ENCODE measurements at places on chromosomes 11 and 22.

DNA sequence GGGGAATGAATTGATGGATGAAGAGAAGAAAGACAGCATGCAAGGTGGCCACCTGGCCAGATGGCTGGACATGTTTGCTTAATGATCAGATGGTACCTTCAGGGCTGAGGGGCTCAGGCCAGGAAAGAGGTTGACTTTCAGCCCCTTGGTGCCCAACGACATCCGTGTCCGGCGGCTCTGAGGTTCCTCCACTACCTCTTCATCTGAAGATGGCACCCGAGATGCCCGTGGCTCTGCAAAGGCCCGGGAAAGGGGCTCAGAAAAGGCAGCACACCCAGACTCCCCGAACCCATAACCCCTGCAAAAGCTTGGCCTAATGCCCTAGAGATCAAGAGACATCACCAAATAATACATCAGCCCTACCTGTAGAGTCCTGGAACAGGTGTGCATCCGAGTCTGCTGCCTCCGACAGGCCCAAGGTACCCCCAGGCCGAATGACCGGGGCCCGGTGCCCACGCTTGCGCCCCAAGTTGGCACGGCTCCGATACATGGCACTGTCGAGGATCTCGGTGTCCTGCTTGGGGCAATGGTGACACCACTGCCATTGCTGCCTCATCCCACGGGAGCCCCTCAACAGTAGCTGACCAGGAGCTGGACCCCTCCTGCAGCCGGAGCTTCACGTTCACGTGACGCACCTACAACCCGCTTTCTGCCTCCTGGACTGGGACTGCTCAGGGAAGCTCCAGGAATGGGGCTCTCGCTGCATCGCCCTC lies 22.9 kb downstream of the TNKS1BP1 start:
- no peak for DNase-seq

GRCh38 chr22:23832226-23833016 lies 6.4 kb downstream of the DERL3 start:
- no peak for DNase-seq

- no peak for DNase-seq
Measured at GRCh38 chr22:50060441-50061140, 2.5 kb upstream of the TTLL8 start.

- no peak for DNase-seq
Measured at GRCh38 chr11:119416606-119417580, 6.1 kb downstream of the THY1 start.

DNA sequence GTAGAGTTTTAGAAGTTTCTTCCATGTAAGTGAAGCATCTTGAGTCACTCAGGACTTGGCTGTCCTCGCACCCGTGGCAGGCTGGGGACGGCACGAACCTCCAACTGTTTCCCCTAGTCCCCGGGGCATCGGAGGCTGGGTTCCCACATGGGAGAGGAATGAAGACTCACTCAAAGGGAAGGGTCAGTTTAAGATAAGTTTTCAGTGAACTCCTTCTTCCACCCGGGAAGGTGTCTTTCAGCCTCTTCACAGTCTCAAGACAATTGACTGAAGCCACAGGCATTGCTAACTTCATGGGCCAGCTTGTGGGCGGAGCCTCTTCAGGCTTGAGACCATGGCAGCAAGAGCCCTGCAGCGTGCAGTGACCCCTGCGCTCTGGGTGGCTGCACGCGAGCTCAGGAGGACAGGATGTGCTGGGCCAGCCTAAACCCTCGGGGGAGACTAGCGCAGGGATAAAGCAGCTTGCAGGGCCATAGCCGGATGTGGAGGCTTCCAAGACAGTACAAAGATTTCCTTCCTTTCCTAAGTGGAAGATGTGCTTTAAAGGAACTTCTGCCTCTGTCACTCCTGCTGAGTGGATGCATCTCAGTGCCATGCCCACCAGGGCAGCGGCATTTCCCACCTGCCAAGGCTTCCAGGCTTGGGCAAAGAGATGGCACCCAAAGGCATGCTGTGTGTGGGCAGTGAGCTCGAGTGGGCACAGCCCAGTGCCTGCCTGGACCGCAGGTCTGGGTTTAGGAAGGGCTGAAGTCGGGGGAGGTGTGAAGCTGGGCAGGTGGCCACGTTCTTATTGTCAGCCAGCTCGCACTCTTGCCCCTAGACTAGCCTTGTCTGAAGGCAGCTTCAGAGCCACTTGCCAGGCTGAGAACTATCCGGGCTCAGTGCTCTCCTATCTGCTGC lies 32.9 kb downstream of the PPIL2 start:
- no peak for DNase-seq

DNA sequence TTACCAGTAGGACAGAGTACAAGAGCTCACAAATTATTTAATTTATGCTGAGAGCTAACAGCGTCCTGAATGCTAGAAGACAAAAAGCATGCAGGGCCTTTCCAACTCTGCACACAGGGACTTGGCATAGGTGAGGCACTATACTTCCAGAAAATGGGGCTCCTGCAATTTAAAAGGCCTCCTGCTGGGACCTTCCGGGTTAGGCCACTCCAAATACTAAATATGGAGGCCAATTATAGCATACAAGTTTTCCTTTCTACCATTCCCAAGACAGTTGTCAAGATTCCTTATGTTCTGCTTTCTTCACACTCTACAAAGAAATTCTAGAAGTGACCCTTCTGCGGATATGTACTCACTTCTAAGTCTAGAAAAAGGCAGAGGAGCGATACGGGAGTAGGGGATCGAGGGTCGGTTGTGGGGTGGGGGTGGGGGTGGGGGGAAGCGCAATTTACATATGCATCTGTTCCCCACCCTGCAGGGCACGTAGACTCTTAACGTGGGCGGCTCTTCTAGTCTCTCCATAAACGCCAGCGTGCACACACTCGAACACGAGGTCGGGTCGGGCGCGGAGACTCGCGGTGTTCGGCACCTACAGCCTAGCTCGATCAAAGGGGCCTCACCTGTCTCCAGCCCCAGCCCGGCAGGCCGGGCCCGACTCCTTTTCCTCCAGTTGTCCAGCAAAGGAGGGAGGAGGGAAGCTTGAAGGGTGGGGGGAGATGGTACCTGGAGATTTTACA lies 728 bp downstream of the DCUN1D5 start:
- no peak for DNase-seq

- DNase-seq, result no peak
Measured at GRCh38 chr11:20669820-20670684, 666 bp downstream of the NELL1 start.

DNA sequence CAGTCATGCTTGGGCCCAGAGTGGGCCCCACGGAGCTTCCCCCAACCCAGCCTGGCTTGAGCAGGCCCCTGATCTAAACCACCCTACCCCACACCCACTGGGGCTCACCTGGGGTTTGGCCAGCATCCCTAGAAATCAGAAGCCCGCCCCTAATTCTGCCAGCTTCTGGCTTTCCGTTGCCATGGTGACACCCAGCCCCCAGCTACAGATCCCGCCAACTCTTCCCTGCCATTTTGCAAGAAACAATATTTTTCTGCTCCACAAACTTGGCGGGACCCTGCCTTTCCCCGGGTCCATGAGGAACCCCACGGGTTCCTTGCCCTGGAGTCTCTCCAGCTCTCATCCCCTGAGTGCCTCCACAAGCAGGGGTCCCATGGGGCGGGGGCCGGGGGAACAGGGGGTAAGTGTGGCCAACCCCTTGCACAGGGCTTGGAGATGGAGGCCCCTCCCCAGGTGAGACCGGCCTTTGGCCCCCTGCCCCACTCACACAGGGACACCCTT lies 90.0 kb downstream of the CDKN1C start:
- DNase-seq, result no peak

- no peak for DNase-seq
Measured at GRCh38 chr11:64876229-64876750, 2.1 kb downstream of the EHD1 start.

All from HL-60 (cell line).